ENCODE measurements at places on chromosomes 6 and 20. TPM values are rescaled to one million over a fixed set of nuclear protein-coding genes. Genes with fewer than 3 reads are reported as not detected.

RIN2 gene
- 14.0 TPM for polyA plus RNA-seq

OLIG3 gene
- 0.02 TPM for polyA plus RNA-seq

IRF4 gene
- polyA plus RNA-seq = 0.27 TPM

MEI4 gene
- polyA plus RNA-seq = not detected

CASS4 gene
- 0.18 TPM for polyA plus RNA-seq

SEMG1 gene
- not detected for polyA plus RNA-seq

CTSA gene
- polyA plus RNA-seq = 55.0 TPM

CNR1 gene
- 0.77 TPM for polyA plus RNA-seq

MRPL2 gene
- 54.6 TPM for polyA plus RNA-seq

GPR6 gene
- not detected for polyA plus RNA-seq

LINC00237 gene
- not detected for polyA plus RNA-seq

POU5F1 gene
- polyA plus RNA-seq = 0.59 TPM

MYCT1 gene
- polyA plus RNA-seq = 1.6 TPM

OR12D3 gene
- polyA plus RNA-seq = not detected

TAGAP gene
- polyA plus RNA-seq = 0.59 TPM

NKAIN2 gene
- not detected for polyA plus RNA-seq

LPA gene
- polyA plus RNA-seq = 0.08 TPM

SLPI gene
- 1,481 TPM for polyA plus RNA-seq

TBX18 gene
- polyA plus RNA-seq = 0.89 TPM

GID8 gene
- 16.2 TPM for polyA plus RNA-seq

LGSN gene
- polyA plus RNA-seq = not detected

CLPSL1 gene
- polyA plus RNA-seq = not detected

SLC17A3 gene
- not detected for polyA plus RNA-seq

WFDC5 gene
- polyA plus RNA-seq = 6.4 TPM

ZNF311 gene
- polyA plus RNA-seq = 1.2 TPM
